ENCODE measurements at places on chromosomes 2 and 18.

DNA sequence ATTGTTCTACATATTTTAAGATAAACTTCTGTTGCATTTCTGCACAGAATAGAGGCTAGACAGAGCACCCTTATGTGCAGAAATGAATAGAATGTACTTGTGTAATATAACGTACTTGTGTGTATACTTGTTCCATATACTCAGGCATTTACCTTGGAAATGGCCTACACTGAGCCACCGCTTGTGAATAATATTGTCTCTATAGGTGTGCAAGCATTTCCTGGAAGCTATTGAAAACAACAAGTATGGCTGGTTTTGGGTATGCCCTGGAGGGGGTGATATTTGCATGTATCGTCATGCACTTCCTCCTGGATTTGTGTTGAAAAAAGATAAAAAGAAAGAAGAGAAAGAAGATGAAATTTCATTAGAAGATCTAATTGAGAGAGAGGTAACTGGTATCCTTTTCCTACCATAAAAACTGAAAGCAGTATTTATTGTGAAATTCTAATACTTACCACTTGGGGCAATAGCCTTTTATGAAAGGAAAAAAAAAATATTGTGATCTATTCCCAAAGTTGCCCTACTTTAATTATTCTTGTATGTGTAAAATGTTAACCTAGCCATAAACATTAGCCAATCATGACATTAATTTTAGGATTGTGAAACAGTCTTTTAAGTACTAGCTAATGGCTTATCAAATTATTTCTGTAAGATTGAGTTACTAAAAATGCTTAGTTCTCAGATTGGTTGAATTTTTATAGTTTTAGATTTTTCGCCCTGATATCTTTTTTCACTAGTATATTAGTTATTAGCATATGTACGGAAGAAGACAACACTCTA is 18.0 kb downstream of the ZC3H15 start:
- peak; percentile 12 for DNase-seq

DNA sequence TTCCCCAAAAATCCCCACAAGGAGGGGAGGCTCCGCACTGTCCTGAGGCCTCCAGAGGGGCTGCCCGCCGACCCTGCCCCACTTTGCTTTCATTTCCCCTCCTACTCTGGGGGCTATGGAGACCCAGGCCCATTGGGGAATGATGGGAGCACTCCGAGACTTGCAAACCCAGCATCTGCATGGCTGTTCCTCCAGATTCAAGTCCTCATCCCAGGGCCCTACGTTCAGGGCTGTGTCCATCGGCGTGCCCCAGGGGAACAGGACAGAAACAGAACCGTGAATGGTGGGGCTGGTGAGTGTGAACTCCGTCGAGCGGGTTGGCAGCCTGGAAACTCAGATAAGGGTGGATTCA is 116.1 kb upstream of the HDAC4 start:
- DNase-seq: no peak

DNA sequence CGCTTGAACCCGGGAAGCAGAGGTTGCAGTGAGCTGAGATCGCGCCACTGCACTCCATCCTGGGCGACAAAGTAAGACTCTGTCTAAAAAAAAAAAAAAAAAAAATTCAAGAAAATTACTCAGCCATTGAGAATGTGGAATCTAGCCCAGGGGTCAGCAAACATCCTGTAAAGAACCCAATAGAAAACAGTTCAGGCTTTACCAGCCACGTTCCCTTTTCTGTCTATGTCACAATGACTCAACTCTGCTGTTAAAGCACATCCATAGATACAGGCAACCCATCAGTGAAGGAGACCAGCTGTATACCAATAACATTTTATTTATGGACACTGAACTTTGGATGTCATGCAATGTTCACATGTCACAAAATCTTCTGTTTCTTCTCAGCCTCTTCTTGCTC is 435.6 kb upstream of the GYPC start:
- no peak for DNase-seq

DNA sequence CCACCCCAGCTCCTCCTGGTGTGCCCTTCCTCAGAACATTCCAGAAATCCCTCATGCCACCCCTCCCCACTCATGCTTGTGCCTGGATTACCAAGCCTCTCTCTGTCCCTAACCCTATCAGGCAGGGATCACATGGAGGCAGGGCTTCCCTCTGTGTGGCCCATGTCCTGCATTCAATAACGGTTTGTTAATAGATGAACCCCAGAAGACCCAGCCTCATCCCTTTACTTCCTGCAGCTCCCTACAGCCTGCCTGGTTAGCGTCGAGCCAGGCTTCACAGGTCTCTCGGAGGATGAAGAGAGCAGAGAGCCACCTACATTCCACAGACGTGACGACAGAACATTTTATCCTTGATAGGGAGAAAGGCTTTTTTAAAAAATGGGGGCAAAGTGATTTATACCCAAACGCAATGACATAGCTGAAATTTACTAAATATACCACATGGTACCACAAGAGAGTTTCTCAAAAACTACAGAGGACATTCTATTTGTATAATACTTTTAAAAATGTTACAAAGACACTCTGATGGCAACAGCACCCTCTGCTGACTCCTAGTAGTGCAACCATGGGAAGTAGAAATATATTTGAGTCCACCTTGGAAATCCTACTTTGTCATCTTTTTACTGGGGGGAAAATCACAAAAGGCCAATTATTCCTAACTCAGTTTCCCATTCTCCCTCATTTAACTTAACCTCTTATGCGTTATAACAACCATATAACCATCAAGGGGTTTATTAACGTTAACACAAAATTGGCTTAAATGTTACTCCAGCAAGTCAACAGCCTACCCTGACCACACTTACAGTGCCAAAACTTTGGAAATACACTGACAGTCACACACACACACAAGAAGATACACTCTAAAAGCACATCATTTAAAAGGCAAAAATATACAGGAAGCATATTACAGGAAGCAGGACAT is 30.7 kb downstream of the FBXO15 start:
- peak; percentile 13 for DNase-seq

GRCh38 chr2:152335726-152336118 is 748 bp downstream of the FMNL2 start:
- DNase-seq: no peak

DNA sequence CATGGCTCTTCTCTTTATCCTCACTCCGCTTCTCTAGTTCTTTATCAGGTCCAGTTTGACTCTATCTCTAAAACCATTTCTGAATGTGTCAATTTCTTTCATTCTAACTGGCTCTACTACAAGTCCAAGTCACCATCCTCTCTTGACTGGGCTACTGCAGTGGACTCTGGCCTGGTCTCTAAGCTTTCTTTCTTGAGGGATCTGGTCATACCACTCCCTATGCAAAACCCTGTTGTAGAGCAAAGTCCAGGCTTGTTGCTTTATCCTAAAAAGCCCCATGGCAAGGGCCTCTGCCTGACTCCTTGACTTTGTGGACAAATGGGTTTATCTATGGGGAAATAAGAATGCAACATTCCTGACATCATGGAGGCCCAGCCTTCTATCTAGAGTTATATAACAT is 87.1 kb downstream of the BCL2L11 start:
- DNase-seq: no peak

GRCh38 chr2:174846941-174847938 is 83.0 kb upstream of the CHRNA1 start:
- DNase-seq: peak; percentile 96

GRCh38 chr18:38576349-38576748 is 1010.8 kb upstream of the CELF4 start:
- no peak for DNase-seq

DNA sequence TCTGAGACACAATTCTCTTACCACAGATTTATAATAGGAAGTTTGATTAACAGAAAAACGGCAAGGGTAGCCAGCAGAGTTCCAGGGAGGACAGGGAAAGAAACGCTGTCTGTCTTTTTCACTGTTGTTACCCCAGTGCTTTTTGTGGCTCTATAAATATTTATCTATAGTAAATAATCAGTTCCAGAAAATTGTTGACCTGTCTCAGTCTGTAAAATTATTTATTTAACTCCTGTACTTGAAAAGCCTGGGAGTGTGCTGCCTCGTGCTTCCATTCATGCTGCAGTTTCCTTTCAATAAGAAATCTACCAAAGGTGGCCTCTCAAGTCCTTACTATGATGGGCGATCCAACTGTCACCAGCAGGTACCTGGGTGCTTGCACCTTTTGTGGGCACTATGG is 102.9 kb downstream of the ETAA1 start:
- DNase-seq: no peak

DNA sequence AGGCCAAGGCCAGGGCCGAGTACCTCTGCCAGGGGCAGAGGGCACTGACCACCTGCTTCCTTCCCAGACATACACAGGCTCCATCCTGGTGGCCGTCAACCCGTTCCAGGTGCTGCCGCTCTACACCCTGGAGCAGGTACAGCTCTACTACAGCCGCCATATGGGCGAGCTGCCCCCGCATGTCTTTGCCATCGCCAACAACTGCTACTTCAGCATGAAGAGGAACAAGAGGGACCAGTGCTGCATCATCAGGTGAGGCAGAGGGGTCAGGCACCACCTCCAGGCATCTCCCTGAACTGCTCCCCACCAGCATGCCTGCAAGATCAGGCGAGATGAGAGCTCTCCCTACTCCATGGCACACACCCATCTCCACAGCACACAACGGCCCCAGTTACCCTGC is 31.1 kb downstream of the MYO7B start:
- no peak for DNase-seq

GRCh38 chr2:176685908-176686307 is 416.7 kb downstream of the MTX2 start:
- DNase-seq: no peak

GRCh38 chr18:76259711-76260110 is 235.3 kb downstream of the ZNF516 start:
- DNase-seq: no peak

DNA sequence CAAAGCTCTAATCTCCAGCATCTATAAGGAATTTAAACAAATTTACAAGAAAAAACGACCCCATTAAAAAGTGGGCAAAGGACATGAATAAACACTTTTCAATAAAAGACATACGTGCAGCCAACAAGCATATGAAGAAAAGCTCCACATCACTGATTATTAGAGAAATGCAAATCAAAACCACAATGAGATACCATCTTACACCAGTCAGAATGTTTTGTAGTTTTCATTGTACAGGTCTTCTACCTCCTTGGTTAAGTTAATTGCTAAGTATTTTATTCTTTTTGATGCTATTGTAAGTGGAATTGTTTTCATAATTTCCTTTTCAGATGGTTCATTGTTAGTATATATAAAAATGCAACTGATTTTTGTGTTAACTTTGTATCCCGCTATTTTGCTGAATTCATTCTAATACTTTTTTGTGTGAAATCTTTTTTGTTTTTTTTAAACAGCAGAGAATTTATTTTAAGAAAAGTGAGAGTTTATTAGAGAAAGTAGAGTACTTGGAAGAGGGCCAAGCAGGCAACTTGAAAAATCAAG is 40.7 kb downstream of the SLC39A10 start:
- no peak for DNase-seq

- peak; percentile 75 for DNase-seq
Measured at GRCh38 chr2:227717687-227718567, at the start of gene SLC19A3. TSS of gene SLC19A3 (minus strand) at chr2:227718028. CDS start at chr2:227702318, 15,710 bp downstream.

DNA sequence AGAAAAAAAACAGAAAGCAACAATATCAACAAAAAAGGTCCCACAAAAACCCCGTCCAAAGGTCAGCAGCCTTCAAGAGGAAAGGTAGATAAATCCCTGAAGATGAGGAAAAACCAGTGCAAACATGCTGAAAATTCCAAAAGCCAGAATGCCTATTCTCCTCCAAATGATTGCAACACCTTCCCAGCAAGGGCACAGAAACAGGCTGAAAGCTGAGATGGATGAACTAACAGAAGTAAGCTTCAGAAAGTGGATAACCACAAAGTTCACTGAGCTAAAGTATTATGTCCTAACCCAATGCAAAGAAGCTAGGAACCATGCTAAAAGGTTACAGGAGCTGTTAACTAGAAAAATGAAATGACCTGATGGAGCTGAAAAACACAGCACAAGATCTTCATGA is 226.4 kb upstream of the DSEL start:
- no peak for DNase-seq

- no peak for DNase-seq
Measured at GRCh38 chr18:3179430-3180089, 40.2 kb downstream of the MYOM1 start.

GRCh38 chr2:69989009-69989408 is 27.6 kb upstream of the ASPRV1 start:
- no peak for DNase-seq

- no peak for DNase-seq
Measured at GRCh38 chr2:203818656-203819055, 48.9 kb upstream of the CTLA4 start.

DNA sequence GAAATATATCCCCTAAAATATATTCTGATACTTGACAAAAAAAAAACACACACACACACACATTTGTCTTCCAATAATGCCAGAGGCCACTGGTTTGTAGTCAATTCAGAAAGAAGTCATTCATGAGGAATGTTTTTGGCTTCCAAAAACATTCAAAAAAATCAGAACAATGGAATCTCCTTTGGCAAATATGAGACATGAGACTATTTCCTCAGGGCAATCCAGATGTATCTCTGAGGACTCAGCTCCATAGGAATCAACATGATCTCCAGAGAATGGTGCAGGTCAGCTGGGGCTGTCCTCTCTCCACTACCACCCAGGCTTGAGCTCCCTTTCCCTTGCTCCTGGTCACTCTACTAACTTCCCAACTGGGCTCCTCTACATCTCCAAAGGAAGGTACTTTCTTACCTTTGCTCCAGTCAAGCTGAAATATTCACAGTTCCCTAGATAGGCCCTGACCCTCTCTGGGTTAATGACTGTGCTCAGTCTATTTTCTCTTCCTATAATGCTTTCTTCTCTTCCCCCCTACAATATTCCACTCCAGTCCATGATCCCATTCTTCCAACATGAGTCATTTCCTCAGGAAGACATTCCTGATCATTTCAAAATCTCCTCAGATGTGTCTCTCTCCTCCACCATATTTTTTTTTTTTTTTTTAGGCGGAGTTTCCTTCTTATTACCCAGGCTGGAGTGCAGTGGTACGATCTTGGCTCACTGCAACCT is 145.3 kb downstream of the C1D start:
- peak; percentile 95 for DNase-seq

GRCh38 chr2:182144776-182145165 is 159.1 kb downstream of the PPP1R1C start:
- peak; percentile 39 for DNase-seq

DNA sequence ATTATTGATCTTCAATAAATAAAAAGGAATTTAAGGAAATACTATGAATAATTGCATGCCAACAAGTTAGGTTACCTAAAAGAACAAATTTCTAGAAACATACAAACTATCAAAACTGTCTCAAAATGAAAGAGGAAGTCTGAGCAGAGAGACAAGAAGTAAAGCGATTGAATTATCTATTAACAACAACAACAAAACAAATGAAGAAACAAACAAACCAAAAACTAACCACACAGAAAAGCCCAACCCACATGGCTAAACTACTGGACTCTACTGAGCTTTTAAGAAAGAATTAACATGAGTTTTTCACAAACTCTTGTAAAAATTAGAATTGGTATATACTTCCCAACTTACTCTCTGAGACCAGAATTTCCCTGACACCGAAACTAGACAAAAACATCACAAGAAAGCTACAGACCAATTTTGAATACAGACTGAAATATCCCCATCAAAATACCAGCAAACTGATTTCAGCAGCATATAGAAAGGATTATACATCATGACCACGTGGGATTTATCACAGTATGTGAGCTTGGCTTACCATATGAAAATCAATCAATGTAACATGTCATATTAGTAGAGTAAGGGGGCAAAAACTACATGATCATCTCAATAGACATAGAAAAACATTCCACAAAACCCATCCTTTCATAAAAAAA is 16.6 kb upstream of the GALNT1 start:
- no peak for DNase-seq

GRCh38 chr2:107717661-107718060 is 109.0 kb upstream of the RGPD4 start:
- no peak for DNase-seq

Data from astrocyte (in vitro differentiated cells and primary cell).